ENCODE measurements at places on chromosomes 16 and 17. TPM values are rescaled to one million over a fixed set of nuclear protein-coding genes. Genes with fewer than 3 reads are reported as not detected.
A peak's percentile ranks its signal among the peaks of the same experiment; 100 is the strongest.

GRCh38 chr17:80647746-80648145 lies 103.1 kb downstream of the RPTOR start:
- no peak overlapping the region for H3K27ac ChIP-seq
- no peak for DNase-seq
- H3K27me3 ChIP-seq: no peaks in the 10 kb centered on the region
- peaks cover 6% of the 10 kb centered on the region for H3K4me1 ChIP-seq

DNA sequence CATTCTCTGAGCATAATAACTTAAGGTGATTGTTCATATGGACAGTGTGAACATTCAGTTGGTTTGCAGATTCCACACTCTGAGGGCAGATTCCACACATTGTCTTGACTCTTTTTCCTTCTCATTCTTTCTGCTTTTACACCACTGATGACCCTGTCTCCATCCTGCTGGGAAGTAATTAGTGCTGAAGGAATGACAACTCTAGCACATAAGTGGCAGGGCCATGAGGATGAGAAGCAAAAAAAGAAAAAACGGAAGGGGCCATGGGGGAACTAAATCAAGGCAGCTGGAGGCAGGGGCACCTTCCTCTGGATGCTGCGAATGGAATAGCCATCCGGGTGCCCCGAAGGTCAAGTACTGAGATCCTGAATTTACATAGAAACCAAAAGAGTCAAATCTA lies 944.0 kb downstream of the KCNJ2 start:
- H3K27ac ChIP-seq: no peak overlapping the region
- no peak for DNase-seq
- H3K27me3 ChIP-seq: no peaks in the 10 kb centered on the region
- no peaks in the 10 kb centered on the region for H3K4me1 ChIP-seq
- no peaks in the 10 kb centered on the region for H3K36me3 ChIP-seq

- no peaks in the 10 kb centered on the region for H3K4me1 ChIP-seq
- no peak for DNase-seq
- H3K4me3 ChIP-seq: no peak overlapping the region
- no peaks in the 10 kb centered on the region for H3K36me3 ChIP-seq
- H3K27me3 ChIP-seq: no peaks in the 10 kb centered on the region
- H3K27ac ChIP-seq: no peak overlapping the region
Observed at GRCh38 chr16:59404509-59404908, 670.4 kb upstream of the GOT2 start.

- peaks cover 4% of the 10 kb centered on the region for H3K36me3 ChIP-seq
- no peak for DNase-seq
- no peaks in the 10 kb centered on the region for H3K27me3 ChIP-seq
- H3K4me3 ChIP-seq: no peak overlapping the region
Observed at GRCh38 chr16:81526199-81526598, 81.6 kb downstream of the CMIP start.

DNA sequence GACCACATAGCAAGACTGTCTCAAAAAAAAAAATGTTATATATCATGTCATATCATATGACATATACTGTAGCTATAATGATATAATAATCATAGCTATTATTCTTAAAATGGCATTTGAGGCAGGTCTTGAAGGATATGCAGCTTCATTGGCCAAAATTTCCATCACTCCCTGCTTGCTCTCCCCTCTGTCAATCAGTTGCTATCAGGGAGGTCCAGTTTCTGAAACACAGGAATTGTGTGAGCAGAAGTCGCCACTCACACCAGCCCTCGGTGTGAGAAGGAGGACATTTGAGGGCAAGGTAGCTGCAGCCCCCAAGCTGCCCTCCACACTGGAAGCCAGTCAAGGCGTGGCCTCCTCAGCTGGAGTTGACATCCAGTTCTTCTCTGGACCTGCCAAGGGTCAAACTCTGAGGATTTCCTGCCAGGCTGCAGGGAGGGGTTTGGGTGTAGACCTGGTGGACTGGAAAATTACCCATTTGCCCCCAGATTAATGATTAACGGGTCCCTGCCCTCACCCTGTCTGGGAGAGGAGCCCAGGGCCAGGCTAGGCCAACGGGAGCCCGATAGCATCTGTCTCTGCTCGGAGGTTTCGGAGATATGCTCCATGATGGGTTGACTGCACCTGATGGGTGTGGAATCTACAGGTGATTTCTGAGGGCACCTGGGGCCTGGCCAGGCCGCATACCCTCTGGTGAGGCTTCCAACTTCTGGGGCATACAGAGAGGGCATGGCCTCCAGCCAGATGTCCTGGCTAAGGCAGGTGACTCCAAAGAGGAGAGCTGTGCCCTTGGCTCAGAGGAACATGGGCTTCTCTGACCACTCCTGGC lies 18.8 kb downstream of the WNT9B start:
- no peaks in the 10 kb centered on the region for H3K36me3 ChIP-seq
- H3K27me3 ChIP-seq: no peaks in the 10 kb centered on the region
- no peak for DNase-seq
- H3K27ac ChIP-seq: no peak overlapping the region
- H3K4me1 ChIP-seq: peaks cover under 1% of the 10 kb centered on the region
- H3K4me3 ChIP-seq: no peak overlapping the region

DNA sequence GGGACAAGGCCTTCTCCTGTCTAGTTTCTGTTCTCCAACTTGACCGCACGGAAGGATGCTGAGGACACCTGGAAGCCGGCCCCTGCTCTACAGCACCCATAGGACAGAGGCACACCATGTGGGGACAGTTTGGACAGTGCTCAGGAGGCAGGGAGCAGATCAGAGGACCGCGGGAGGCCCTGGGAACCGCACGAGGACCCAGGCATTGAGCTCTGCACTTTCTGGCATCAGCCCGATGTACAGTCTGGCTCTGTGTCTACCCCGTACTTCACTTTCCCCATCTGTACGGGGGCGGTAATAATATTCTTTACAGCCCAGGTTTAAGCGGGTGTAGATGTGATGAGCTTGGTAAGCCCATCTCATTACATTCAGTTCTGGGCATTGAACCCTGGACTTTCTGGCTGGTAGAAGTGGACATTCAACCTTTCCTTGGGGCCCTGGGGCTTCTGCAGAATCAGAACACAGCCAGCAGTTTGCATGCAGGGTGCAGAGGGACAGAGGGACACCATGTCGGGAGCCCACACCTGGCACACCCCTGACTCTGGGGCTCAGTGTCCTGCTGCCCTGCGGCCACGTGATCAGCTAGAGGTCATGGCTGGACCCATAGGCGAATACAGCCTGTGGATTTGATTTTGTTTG lies 258.7 kb downstream of the SEC14L1 start:
- H3K27me3 ChIP-seq: no peaks in the 10 kb centered on the region
- peak overlapping the region; percentile 55 for H3K27ac ChIP-seq
- peaks cover 12% of the 10 kb centered on the region for H3K36me3 ChIP-seq
- H3K4me1 ChIP-seq: peaks cover 37% of the 10 kb centered on the region

DNA sequence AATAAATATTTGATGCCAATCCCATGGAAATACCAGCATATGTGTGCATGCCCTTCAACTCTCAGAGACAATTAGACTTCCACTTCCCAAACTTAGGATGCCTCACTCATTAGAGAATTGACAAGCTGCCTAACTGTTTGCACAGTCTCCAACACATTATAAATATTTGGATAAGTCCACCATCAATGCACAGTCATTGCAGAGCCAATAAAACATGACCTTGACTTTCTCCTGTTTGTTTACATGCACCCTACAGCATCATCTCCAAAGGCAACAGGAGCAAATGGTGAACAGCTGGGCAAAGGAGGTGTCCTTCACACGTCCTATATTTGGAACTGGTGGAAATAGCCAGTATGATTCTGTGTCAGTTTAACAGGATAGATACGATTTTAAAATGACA lies 804.4 kb upstream of the RBFOX1 start:
- H3K27ac ChIP-seq: no peak overlapping the region
- H3K27me3 ChIP-seq: no peaks in the 10 kb centered on the region
- no peak for DNase-seq

- no peak overlapping the region for H3K4me3 ChIP-seq
- peak; percentile 35 for DNase-seq
- H3K4me1 ChIP-seq: peaks cover 29% of the 10 kb centered on the region
- H3K27ac ChIP-seq: peak overlapping the region; percentile 52
Observed at GRCh38 chr16:47016700-47017133, 43.2 kb upstream of the DNAJA2 start.

- no peak overlapping the region for H3K27ac ChIP-seq
- H3K4me1 ChIP-seq: peaks cover 16% of the 10 kb centered on the region
- no peaks in the 10 kb centered on the region for H3K36me3 ChIP-seq
Observed at GRCh38 chr16:27179500-27180072, 23.7 kb upstream of the KDM8 start.

- H3K27ac ChIP-seq: no peak overlapping the region
- no peaks in the 10 kb centered on the region for H3K36me3 ChIP-seq
- H3K4me3 ChIP-seq: no peak overlapping the region
- H3K4me1 ChIP-seq: no peaks in the 10 kb centered on the region
Observed at GRCh38 chr16:60636117-60636516, 1400.1 kb downstream of the CDH8 start.

DNA sequence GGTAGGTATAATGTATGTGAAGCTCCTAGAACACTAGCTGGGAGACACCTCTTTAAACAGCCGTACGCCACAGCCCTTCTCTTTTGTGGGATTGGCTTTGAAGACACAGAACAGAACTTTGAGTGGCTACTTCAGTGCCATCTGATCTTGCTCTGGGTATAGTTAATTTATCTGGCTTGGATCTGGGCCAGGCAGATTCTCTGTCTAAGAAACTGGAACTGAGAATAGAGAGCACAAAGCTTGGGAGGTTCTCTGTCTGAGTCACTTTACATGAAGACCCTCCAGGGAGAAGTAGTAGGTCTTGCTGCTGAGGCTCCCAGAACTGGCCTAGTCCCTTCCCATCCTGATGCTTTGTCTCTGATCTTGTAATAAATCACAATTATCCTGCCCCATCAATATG lies 721.0 kb upstream of the KIF2B start:
- no peak for DNase-seq
- H3K27me3 ChIP-seq: no peaks in the 10 kb centered on the region
- no peak overlapping the region for H3K27ac ChIP-seq

GRCh38 chr17:2214047-2214928 lies 89.3 kb downstream of the SMG6 start:
- no peak for DNase-seq
- peaks cover 20% of the 10 kb centered on the region for H3K4me1 ChIP-seq
- H3K36me3 ChIP-seq: no peaks in the 10 kb centered on the region
- no peaks in the 10 kb centered on the region for H3K27me3 ChIP-seq
- H3K4me3 ChIP-seq: no peak overlapping the region

- DNase-seq: no peak
- H3K27me3 ChIP-seq: no peaks in the 10 kb centered on the region
- H3K36me3 ChIP-seq: no peaks in the 10 kb centered on the region
- no peak overlapping the region for H3K27ac ChIP-seq
Observed at GRCh38 chr17:35129154-35129972, 7.9 kb downstream of the FNDC8 start.

- no peak overlapping the region for H3K27ac ChIP-seq
- H3K4me3 ChIP-seq: no peak overlapping the region
- peaks cover 27% of the 10 kb centered on the region for H3K27me3 ChIP-seq
- DNase-seq: no peak
- H3K36me3 ChIP-seq: no peaks in the 10 kb centered on the region
Observed at GRCh38 chr16:89257757-89258465, 40.4 kb downstream of the ZNF778 start.

DNA sequence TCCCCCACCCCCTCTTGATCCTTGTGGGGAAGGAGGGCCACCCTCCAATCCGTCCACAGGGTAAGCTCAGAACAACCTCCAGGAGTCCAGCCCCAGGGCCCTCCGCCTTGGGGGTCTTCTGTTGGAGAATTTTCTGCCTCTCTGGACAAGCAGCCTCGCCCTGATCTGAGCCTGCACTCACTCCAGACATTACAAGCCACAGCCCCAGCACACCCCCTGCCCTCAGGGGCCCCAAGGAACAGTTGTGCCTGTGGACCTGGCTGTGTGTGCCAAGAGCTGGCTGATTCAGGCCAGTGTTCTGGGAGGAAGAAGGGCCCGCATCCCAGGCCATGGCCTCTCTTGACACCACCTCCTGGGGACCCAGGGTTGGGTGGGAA lies 477 bp upstream of the ARHGAP27 start:
- H3K36me3 ChIP-seq: peaks cover 2% of the 10 kb centered on the region
- DNase-seq: peak; percentile 21
- no peak overlapping the region for H3K4me3 ChIP-seq
- no peaks in the 10 kb centered on the region for H3K27me3 ChIP-seq

DNA sequence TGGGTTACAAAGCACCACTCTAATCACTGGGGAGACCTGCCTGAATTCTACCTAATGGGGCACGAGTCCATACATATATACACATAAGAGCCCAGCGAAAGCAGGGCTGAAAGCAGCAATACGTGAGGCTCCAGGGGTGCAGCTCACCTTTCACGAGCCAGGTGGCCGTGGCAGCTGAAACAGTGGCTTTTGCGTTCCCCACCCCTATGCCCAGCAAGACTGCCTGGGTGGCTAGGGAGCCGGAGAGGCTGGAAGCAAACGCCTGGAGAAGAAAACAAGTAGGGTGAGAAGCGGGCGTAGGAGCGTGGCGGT lies 618 bp downstream of the RUSF1 start:
- no peak for DNase-seq
- peak overlapping the region; percentile 95 for H3K4me3 ChIP-seq
- H3K36me3 ChIP-seq: no peaks in the 10 kb centered on the region
- H3K27ac ChIP-seq: peak overlapping the region; percentile 88

DNA sequence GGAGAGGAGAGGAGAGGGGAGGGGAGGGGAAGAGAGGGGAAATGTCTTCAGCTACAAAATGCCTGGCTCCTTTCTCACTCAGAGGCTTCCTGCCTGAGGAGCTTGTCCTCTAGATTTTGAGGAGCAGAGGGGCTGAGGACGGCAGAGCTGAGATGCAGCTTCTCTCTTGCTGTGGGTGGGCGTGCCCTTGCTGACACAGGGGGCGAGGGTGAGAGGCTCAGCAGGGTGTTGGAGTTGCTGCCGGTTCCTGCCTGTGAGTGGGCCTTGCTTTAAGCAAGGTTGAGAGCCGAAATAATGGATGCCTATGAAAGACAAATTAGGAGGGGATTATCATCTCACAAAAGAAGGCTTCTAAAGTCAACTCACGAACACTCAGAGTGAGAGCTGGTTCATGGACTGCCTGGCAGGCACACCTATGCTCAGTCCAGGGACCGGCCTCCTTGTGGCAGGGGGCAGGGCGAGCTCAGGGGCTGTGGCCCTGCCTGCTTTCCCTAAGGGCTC lies 215.6 kb downstream of the MSI2 start:
- H3K36me3 ChIP-seq: no peaks in the 10 kb centered on the region
- H3K27ac ChIP-seq: no peak overlapping the region
- no peak for DNase-seq
- H3K4me3 ChIP-seq: no peak overlapping the region
- no peaks in the 10 kb centered on the region for H3K27me3 ChIP-seq

- H3K27me3 ChIP-seq: no peaks in the 10 kb centered on the region
- peaks cover 6% of the 10 kb centered on the region for H3K4me1 ChIP-seq
- DNase-seq: no peak
- H3K4me3 ChIP-seq: no peak overlapping the region
Observed at GRCh38 chr17:3034578-3034920, 28.9 kb downstream of the OR1D5 start.

GRCh38 chr16:81265052-81265451 lies 26.6 kb downstream of the BCO1 start:
- H3K27ac ChIP-seq: no peak overlapping the region
- DNase-seq: no peak
- H3K27me3 ChIP-seq: no peaks in the 10 kb centered on the region

- H3K4me1 ChIP-seq: peaks cover 41% of the 10 kb centered on the region
- no peak overlapping the region for H3K27ac ChIP-seq
- H3K36me3 ChIP-seq: peaks cover 4% of the 10 kb centered on the region
Observed at GRCh38 chr16:30953511-30954124, 3.9 kb upstream of the SETD1A start.

SLC16A13 gene
- 4.8 TPM for polyA plus RNA-seq

MYO1D gene
- polyA plus RNA-seq: 5.4 TPM

TBC1D3G gene
- not detected for polyA plus RNA-seq

HOXB7 gene
- not detected for polyA plus RNA-seq

RGS11 gene
- polyA plus RNA-seq: 0.12 TPM

NPIPB2 gene
- polyA plus RNA-seq: 12.8 TPM

LGALS9B gene
- polyA plus RNA-seq: not detected
